AG08395 (cell line): ENCODE measurements at places on chromosomes 1 and 21.
A peak's percentile ranks its signal among the peaks of the same experiment; 100 is the strongest.

GRCh38 chr21:34844013-34844923, 175.5 kb downstream of the CLIC6 start:
- DNase-seq: peak; percentile 14

DNA sequence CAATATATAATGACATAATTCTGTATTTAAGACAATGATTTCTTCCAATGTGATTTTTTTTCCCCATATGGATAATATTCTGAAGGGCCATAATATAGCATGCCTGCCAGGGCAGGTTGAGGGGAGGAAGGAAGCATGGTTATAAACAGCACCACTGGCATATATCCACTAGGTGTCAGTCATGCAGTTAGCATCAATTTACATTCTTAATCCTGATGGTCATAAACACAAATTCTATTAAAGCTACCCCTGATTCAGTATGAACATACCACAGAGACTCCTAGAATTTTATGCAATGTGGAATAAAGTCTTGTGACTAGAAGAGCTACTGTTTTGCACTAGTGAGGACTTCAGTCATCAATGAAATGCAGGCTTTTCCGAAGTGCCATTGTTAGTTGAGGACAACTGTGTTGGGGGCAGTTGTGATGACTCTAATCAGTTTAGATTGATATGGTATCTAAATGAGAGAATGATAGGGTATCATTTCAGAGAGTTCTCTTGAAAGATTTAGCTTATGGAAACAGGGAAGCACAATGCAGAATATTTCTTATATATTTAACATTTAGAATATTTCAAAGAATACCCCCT, 342.7 kb upstream of the NR5A2 start:
- peak; percentile 65 for DNase-seq

GRCh38 chr1:18201997-18202719, 94.6 kb downstream of the IGSF21 start:
- DNase-seq: no peak

DNA sequence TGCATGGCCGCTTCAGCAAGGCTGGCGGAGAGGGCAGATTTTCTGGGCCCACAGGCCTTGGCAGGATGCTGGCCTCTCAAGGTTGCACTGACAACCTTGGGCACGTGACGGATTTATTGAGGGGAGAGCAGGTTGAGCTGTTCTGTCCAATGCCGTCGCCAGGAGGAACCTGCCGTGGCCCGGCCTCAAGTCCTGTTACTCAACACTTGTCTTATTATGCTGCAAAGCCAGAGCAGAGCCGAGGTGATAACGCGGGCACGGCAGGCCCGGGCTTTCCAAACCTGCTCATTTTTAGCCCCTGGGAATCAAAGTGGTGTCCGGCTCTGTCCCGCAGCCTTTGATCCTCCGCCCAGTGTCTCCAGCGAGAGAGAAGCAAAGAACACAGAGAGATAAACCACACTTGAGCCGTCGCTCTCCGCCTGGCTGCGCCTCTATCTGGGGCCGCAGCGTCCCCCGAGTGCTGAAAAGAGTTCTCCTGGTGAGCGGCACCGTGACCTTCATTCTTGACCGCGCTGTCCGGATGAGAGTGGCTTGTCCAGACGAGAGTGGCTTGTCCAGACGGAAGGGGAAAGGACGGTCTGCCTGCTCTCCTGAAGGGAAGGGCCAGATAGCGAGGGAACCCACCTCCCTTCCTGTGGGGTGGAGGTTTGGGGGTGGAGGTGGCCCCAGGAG, 162.3 kb upstream of the ARHGEF16 start:
- no peak for DNase-seq

DNA sequence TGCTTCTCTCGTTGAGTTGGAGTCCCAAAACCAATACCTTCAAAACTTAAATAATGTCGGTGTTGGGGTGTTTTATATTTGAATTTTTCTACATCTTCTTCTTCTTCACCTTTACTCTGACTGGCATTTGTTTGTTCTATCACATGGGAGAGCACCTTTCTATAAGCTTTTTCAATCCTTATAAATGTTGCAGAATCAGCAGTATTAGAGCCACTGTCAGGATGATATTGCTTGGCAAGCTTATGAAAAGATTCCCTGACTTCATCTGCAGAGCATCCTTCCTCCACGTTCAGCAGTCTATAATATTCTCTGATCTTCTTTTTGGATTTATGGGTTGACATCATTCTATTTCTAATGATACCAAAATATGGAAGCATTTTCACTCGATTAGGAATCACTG, 2.6 kb downstream of the DNAJC28 start:
- no peak for DNase-seq

DNA sequence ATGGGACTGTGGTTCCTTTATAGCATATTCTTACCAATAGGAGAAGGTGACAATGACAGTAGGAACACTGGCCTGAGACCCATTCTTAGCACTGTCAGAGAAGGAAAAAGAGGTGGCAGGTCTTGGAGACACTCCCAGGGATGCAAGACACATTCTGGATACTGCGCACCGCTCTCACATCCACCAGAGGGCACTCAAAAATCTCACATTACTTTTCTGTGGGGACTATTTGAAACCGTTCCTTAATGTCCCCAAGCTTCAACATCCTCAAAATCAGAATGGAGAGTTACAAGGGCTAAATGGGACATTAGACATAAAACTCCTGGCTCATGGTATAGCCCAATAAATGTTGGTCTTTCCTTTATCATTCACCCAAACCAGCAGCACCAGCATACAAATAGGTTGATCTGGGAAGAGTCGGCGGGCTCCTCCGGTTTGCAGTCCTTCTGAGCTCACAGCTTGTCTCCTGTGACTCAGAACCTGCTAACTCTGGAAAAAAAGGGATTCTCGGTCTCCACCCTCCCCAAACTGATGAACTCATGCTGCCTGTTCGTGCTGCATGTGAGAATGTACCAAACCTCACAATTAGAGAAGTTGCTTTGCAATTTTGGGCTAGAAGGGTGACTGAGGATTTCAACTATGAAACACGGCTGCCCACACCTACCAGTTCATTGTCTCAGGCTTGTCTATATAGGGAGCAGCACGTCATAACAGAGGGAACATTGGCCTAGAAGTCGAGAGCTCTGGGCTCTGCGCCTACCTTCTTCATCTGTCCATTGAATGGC, 40.2 kb downstream of the IL12RB2 start:
- peak; percentile 69 for DNase-seq

DNA sequence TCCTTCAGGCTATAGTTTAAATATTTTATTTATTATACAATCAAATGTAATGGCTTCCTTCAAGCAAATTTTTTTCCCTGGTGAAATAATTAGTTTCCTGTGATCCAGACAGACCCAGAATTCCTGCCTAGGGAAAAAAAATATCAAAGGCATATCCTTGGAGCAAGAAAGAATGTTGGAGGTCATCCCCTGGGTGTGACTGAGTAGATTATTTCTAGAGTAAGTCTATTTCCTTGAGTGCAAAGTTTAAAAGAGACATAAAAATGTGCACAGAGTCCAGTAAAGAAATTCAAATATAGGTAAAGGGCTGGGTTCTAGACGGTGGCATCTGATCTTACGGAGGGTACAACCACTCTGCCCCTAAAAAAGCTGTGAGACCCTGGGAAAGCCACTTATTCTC, 32.2 kb upstream of the SAMD13 start:
- no peak for DNase-seq

DNA sequence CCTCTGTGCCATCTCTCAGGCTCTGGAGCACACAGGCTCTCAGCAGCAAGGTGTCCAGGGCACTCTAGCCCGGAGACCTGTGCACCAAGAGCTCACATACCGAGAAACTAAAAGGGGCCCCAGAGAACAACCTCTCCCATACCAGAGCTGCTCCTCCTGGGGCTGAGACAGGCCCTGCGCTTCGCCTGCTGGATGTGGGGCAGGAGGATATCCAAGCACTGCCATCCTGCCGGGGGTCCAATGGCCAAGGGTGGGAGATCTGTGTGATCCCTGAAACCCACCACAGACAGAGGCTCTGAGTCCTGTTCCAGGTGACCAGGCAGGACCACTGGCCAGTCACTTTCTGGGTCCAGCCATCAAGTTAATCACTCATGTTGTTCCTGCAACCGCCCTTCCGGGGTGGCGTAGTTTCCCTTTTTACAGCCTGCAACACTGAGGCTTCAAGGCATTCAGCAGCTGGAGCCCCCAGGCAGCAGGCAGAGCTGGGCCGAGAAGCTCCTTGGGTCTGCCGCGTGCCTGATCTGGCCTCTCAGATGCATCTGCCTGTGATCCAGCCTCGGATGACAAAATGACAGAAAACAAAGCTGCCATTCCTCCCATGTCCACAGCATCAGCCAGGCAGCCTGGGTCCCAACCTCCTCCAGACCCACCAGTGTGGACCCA, 36.7 kb upstream of the ACTRT2 start:
- DNase-seq: no peak

DNA sequence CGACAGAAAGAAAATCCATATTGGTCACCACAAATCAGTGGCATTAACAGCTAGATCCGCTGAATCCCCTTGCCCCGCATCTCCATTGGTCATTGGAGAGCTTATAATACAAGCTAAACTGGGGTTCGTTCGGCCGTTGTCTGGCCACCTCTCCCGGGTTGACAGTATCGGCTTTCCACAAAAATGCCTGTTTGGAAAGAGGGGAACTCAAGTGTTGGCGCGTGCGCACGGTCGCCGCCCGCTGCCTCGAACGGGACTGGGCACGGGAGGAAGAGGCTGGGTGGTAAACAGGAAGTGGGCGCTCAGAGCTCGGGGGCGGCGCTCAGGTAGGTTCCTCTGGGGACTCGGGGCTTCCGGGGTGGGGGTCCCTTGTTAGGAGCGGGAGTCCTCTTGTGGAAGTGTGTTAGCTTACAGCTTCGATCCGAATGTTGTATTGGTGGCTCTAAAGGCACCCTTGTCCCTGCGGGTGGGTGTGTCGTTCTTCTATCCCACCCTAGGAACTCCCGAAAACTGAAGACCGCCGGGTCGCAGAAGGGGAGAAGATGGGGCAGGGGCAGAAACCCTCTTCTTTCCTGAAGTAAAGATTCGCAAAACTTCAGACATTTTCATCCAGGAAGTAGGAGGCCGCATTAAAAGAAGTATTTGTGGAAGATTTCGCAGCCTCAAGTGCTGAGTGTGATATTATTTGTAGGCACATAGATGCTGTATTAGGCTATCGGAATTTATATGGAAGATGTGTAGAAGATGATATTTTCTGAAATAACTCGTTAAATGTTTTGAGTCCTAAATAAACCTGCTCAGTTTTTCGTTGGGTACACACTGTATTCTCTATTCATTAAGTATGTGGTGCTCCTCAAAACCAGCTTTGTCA, 962 bp downstream of the BROX start:
- DNase-seq: peak; percentile 95

- DNase-seq: no peak
These were observed 16.9 kb upstream of the EFNA1 start for GRCh38 chr1:155110826-155111225.

GRCh38 chr1:62362061-62362917, 43.1 kb upstream of the KANK4 start:
- no peak for DNase-seq
